Fibroblast of lung (primary cell): ENCODE measurements at places on chromosomes 12 and 14.

GRCh38 chr12:130249376-130249775 lies 87.1 kb downstream of the FZD10 start:
- no peak for DNase-seq

DNA sequence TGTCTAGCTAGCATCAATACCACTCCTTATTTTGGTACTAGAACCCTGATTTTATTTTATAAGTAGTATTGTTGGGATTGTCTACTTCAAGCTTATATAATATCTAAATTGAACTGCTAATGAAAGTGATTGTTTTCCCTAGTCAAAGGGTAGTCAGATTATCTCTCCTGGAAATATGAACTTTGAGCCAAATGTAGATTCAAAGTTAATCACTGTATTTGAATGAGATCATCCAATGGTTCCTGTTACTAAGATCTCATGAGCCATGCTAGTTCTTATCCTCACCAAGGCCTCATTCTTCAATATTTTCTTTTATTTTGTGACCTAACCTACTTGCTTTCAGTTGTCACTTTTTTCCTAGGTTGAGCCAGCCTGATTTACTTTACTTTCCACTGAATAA lies 276.7 kb downstream of the RASSF9 start:
- DNase-seq, result no peak

DNA sequence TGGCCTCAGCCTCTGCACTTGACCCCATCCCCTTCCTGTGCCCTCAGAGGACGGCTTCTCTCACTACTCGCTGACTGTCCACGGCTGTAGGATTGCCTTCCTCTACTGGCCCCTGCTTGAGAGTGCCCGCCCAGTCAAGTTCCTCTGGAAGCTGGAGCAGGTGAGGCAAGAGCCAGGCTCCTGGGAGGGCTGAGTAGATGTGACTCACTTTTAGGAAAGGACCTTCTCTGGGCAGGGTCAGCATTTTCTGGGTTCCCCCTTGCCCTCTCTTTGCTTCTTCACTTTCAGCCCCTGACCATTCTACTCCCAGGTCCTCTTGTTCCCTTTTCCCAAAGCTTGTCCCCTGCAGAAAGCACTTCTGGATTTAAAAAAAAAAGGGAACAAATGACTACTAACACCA lies 7.7 kb downstream of the CLSTN3 start:
- DNase-seq, result no peak

GRCh38 chr12:52907092-52907810 lies 2.4 kb upstream of the KRT8 start:
- no peak for DNase-seq

DNA sequence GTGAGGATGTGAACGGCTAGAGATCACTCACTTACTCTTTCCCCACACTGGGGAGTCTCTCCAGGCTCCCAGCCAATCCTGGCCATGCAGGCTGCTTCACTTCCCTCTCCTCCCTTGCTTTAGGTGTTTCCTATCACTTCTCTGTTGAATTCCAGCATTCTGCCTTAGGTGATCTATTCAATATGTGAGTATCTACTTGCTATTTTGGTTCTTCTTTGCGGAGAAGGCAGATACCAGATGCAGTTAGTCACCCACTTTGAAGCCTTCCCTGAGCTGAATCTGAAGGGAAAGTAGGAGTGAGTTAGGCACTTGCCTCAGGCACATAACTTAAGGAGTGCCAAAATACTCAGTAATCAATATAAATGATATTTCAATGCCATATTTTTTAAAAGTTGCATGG lies 36.0 kb upstream of the FAR2 start:
- peak; percentile 64 for DNase-seq

- no peak for DNase-seq
Measured at GRCh38 chr12:130977046-130977742, 23.5 kb downstream of the ADGRD1 start.

DNA sequence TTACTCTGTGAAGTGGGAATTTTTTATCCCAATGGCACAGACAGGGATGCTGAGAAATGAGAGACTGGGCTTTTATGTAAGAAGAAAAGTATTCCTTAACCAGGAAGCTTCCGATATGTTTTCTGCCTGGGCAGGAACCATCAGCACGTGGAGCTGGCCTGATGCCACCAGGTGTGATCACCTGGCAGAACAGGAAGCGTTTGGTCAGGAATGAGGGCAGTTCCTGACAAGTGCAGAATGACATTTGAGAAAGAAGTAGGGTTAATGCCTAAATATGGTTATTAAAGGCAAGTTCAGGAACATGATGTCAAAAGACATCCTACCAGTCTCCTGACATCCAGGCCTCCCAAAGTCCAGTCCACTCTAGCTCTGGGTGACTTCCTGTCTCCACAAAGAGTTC lies 210.3 kb downstream of the NUAK1 start:
- DNase-seq, result no peak
